Mesenchymal stem cell (in vitro differentiated cells and primary cell): ENCODE measurements at places on chromosomes 3 and 15.
A peak's percentile ranks its signal among the peaks of the same experiment; 100 is the strongest.

DNA sequence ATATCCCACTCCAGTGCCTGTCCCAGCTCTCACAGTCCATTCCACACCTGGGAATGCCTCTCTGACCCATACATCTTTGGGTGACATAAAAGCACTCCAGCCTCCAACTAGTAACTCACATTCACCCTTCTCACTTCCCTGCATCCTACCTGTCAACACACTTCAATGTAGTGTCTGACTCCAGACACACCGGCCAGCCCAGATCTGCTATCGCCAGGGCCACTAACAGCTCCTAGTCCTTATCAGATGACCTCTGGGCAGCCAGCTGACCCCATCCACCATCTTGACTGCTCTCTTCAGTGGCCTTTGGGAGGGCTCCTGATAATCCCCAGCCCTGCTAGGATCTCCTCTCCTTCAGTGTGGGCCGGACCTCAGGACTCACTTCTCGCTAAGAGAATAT, 2.9 kb upstream of the MCM2 start:
- no peaks in the 10 kb centered on the region for H3K27me3 ChIP-seq
- no peak for DNase-seq
- no peak overlapping the region for H3K27ac ChIP-seq
- peaks cover 18% of the 10 kb centered on the region for H3K4me1 ChIP-seq
- H3K4me3 ChIP-seq: no peak overlapping the region
- peaks cover 4% of the 10 kb centered on the region for H3K36me3 ChIP-seq

DNA sequence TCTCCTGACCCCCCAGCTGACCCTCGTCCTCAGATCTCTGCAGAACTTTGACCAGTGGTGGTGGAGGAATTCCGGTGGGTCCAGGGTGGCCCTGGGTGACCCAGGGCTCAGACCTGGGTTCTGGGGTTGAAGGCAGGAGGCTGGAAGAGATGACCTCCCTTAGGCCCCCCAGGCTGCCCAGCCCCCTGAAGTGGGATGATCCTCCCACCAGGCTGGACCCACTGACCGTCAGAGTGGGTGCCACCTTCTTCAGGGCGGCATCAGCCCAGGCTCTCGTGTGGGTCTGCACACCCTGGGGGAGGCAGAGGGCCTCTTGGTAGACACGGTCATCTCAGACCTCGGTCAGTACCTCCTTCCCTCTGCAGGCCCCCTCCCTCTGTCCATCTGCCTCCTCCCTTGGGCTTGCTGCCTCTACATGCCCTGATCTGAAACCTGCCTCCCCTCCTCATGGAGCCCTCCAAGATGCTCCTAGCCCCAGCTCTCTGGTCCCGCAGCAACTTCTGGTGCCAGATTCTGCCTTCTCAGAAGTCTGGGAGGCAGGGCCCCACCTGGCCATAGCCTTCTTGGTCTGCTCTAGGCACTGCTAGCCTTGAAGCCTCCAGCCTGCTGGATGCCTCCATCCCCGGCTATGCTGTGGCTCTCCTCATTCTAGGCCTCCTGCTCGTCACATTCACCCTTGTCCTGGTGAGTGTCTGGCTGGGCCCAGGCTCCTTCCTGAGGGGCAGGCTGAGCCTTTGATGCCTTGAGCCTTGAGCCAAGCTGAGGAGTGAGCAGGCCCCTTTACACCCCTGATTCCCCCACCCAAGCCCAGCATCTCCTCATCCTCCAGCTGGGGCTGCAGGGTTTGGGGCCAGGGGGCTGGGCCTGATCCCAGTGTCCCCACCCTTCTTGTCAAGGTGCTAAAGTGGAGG, 49.1 kb upstream of the CSPG4 start:
- H3K4me1 ChIP-seq: peaks cover 4% of the 10 kb centered on the region
- H3K4me3 ChIP-seq: no peak overlapping the region
- H3K36me3 ChIP-seq: no peaks in the 10 kb centered on the region
- no peak for DNase-seq
- no peaks in the 10 kb centered on the region for H3K27me3 ChIP-seq
- H3K27ac ChIP-seq: no peak overlapping the region

- H3K27ac ChIP-seq: peak overlapping the region; percentile 53
- no peak for DNase-seq
- peaks cover 7% of the 10 kb centered on the region for H3K4me1 ChIP-seq
- no peaks in the 10 kb centered on the region for H3K36me3 ChIP-seq
- H3K27me3 ChIP-seq: no peaks in the 10 kb centered on the region
These were observed 25.7 kb upstream of the ANO10 start for GRCh38 chr3:43647331-43648166.

- H3K4me1 ChIP-seq: no peaks in the 10 kb centered on the region
- H3K36me3 ChIP-seq: no peaks in the 10 kb centered on the region
These were observed 1022.9 kb downstream of the MCTP2 start for GRCh38 chr15:95254263-95254662.

DNA sequence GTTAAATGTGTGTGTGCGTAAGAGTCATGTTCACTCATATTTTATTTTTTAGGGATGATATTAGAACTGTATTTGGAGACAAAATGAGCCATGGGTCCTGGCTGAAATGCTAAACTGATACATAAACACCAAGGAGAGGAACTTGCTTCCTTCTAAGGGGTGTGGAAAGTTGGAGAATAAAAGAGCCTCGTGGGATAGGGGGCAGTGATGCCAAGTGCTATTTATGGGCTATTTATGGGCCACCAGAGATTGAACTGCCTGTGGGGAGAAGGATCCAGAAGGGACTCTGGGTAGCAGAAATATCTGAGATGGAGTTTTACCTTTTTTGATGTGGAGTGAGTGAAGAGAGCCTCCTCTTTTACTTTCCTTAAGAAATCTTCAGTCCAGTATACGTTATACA, 1.8 kb upstream of the ARNT2 start:
- H3K27ac ChIP-seq: no peak overlapping the region
- no peak overlapping the region for H3K4me3 ChIP-seq
- H3K4me1 ChIP-seq: peaks cover 8% of the 10 kb centered on the region
- DNase-seq: no peak

GRCh38 chr15:43383070-43383469, 12.2 kb downstream of the TUBGCP4 start:
- H3K4me1 ChIP-seq: no peaks in the 10 kb centered on the region
- H3K4me3 ChIP-seq: no peak overlapping the region
- H3K36me3 ChIP-seq: peaks cover 17% of the 10 kb centered on the region
- no peaks in the 10 kb centered on the region for H3K27me3 ChIP-seq

GRCh38 chr3:15324379-15324808, 8.0 kb downstream of the SH3BP5 start:
- no peaks in the 10 kb centered on the region for H3K27me3 ChIP-seq
- no peak overlapping the region for H3K27ac ChIP-seq
- H3K4me3 ChIP-seq: no peak overlapping the region
- H3K4me1 ChIP-seq: peaks cover 8% of the 10 kb centered on the region

DNA sequence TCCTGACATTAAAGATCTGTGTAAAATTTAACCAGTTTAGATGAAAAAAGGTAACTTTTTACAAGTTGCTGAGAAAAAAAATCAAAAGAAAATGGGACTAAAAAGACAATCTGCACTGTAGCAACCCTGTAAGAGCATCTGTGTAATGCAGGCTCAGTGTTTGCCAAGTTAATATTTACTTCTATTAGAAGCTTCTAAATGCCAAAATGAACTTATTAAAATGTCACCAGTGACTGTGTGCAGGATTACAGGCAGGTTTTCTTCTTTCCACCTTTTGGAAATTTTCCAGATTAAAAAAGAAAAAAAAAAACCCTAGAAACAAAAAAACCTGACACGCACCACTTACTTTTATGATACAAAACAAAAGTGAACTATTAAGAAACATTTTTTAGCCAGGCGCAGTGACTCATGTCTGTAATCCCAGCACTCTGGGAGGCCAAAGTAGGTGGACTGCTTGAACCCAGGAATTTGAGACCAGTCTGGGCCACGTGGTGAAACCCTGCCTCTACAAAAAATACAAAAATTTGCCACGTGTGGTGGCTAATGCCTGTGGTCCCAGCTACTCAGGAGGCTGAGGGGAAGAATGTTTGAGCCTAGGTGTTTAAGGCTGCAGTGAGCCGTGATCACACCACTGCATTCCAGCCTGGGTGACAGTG, 87.2 kb downstream of the TJP1 start:
- H3K27me3 ChIP-seq: no peaks in the 10 kb centered on the region
- peaks cover 82% of the 10 kb centered on the region for H3K36me3 ChIP-seq
- no peak for DNase-seq
- no peaks in the 10 kb centered on the region for H3K4me1 ChIP-seq

DNA sequence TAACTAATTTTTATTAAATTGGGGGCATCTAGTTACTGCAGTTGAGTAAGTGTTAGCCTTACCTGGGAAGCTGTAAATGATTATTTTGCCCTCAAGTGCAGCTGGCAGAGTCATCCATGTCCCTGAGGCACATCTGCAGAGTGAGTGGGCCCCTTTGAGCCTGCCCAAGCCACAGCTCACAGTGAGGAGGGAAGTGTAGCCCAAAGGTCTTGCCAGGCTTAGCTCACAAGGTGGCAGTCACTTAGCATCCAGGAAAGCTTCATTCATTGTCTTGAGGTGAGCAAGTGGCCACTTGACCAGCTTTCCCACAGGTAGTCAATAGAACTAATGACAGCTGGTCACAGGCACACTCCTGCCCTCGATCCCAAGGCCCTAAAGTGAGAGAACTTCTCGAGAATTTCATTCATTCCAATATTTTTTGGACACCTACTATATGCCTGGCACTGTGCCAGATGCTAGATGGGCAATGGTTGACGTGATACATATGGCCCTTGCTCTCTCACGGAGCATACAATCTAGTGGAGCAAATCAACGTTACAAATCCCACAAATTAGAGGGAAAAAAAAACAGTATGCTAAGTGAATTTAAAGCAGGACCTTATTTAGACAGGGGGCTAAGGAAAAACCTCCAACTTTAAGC, 163.3 kb upstream of the IL12A start:
- no peaks in the 10 kb centered on the region for H3K36me3 ChIP-seq
- peaks cover 7% of the 10 kb centered on the region for H3K4me1 ChIP-seq
- peak overlapping the region; percentile 8 for H3K27ac ChIP-seq

GRCh38 chr3:39260957-39261356, 18.9 kb downstream of the CX3CR1 start:
- no peak overlapping the region for H3K4me3 ChIP-seq
- H3K36me3 ChIP-seq: no peaks in the 10 kb centered on the region
- DNase-seq: peak; percentile 89
- no peaks in the 10 kb centered on the region for H3K4me1 ChIP-seq

- no peak overlapping the region for H3K27ac ChIP-seq
- H3K36me3 ChIP-seq: peaks cover 57% of the 10 kb centered on the region
- H3K4me3 ChIP-seq: no peak overlapping the region
- peaks cover 9% of the 10 kb centered on the region for H3K4me1 ChIP-seq
These were observed 9.1 kb downstream of the FES start for GRCh38 chr15:90893175-90894090.

GRCh38 chr3:60086811-60087210, 1037.0 kb upstream of the CFAP20DC start:
- DNase-seq: peak; percentile 36
- H3K36me3 ChIP-seq: no peaks in the 10 kb centered on the region
- no peak overlapping the region for H3K4me3 ChIP-seq
- no peak overlapping the region for H3K27ac ChIP-seq

DNA sequence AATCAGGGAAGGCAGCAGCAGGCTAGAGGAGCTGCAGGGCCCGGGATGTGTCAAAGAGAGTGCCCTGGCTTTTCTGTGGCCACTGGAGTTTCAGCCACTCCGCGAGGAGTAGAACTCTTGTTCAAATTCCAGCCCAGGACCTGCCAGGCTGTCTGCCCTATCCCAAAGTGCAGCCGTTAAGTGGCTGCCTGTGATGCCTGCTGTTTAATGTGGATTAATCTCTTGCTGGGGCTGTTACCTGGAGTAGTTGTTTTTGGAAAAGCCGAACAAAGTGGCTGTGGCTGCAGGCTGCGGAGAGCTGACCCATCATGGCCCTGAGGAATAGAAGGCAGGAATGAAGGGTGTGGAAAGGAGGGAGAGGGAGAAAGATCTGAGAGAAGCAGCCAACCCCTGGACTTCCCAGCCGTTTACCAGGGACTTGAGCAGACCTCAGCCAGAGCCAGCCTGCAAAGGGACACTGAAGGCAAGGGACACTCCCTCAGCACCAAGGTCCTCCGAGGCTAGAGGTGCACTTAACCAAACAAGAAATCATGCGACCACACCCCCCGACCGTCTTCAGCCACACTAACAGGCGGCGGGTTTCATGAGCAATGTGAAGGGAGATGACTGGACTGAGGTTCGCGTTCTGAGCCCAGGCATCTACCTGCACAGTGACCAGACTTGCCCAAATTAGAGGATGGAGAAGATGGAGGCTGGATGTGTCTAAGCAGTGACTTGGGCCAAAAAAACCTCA, 4.7 kb downstream of the CDAN1 start:
- H3K27me3 ChIP-seq: no peaks in the 10 kb centered on the region
- no peak for DNase-seq
- H3K36me3 ChIP-seq: peaks cover 77% of the 10 kb centered on the region
- no peak overlapping the region for H3K27ac ChIP-seq
